NCI-H446 (cell line): ENCODE measurements at places on chromosomes 3 and 15.

DNA sequence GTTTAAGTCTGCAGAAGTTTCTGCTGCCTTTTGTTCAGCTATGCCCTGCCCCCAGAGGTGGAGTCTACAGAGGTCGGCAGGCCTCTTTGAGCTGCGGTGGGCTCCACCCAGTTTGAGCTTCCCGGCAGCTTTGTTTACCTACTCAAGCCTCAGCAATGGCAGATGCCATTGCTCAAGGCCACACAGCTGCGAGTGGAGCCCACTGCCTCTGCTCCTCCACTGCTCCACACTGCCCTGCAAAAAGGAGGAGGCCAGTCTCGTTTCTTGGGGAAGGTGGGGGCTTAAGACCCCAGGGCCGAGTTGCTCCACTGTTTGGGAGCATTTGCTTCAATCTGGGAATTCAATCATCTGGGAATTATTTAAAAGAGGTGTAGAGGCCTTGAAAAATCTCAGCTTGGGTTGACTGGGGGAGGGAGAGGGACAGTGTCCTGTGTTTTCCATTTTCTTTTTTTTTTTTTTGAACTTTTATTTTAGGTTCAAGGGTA lies 144.6 kb upstream of the MEF2A start:
- no peak for DNase-seq

GRCh38 chr3:26719134-26719533 lies 96.6 kb downstream of the LRRC3B start:
- no peak for DNase-seq

GRCh38 chr3:86887876-86888275 lies 103.1 kb downstream of the VGLL3 start:
- no peak for DNase-seq

- DNase-seq = no peak
Measured at GRCh38 chr15:68785541-68785940, 35.2 kb downstream of the ANP32A start.

- DNase-seq = no peak
Measured at GRCh38 chr3:172696357-172696756, 14.5 kb downstream of the NCEH1 start.

GRCh38 chr3:134331811-134332199 lies 42.4 kb downstream of the AMOTL2 start:
- DNase-seq = no peak

- DNase-seq = peak; percentile 4
Measured at GRCh38 chr3:192772240-192772894, 45.0 kb upstream of the FGF12 start.

GRCh38 chr15:59622289-59622688 lies 10.7 kb downstream of the GCNT3 start:
- DNase-seq = peak; percentile 4

DNA sequence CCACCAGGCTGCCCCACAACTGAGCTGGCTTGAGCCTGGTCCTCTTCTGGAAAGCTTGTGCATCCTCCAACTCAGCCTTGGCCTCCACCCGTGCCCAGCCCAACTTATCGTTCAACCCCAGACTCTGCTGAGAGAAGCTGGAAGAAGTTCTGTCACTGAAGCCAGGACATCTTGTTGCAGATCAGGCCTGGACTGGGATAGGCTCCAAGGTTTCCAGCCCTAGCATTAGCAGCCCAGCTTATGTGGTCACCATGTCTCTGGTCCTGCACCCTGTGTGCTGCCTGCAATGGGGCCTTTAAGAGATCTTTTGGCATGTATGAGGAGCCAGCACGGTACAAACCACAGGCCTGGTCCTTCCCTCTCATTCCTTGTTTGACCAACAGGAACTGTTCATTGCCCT lies 15.2 kb upstream of the CAMP start:
- DNase-seq = no peak

DNA sequence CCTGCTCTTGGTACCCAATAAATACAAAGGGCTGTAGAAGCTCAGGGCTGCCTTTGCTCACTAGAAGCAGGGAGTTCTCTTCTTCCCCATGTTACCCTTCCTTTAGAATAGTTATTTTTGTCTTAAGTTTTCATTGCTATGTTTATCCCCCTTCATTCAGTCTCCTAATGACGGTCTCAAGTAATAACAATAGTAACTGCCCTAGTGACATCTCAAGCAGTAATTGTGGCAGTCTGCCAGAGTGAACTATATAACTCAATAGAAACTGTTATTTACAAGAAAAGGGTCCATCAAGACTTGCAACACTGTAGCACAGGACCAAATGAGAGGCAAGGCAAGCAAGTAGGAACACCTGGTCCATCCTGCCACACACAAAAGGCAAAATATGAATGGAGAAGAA lies 32.5 kb upstream of the SIN3A start:
- DNase-seq = no peak

GRCh38 chr3:30347679-30348216 lies 258.7 kb upstream of the TGFBR2 start:
- no peak for DNase-seq

DNA sequence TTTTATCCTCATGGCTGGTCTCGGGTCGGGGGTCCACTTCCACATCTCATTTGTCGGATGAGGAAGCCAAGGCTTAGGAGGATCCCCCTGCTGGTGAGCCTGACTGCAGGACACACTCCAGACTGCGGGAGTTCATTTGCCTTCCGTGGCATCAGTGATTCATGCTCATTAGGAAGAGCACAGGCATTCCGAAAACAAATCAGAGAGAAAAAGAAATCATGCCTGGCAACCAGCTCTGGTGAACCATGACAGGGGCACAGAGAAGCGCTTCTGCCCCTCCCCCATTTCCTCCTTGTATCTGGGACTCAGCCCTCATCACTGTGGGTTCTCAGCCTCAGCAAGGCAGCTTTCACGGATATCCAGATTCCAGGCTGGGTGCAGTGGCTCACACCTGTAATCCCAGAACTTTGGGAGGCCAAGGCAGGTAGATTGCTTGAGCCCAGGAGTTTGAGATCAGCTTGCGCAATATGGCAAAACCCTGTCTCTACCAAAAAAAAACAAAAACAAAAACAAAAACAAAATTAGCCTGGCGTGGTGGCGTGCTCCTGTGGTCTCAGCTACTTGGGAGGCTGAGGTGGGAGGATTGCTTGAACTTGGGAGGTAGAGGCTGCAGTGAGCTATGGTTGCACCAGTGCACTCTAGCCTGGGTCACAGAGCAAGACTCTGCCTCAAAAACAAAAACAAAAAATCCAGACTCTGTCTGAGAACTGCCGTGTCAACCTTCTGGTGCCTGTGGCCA lies 28.4 kb downstream of the IRAK2 start:
- DNase-seq = no peak

DNA sequence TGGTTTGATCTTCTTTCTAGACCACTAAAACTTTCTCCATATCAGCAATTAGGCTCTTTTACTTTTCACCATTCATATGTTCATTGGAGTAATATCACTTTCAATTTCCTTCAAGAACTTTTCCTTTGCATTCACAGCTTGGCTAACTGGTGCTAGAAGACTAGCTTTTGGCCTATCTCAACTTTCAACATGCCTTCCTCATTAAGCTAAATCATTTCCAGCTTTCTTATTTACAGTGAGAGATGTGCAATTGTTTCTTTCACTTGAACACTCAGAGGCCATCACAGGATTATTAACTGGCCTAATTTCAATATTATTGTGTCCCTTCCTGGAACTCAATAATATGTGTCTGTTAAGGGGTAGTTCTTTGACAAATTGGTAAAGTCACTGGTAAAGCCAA lies 42.8 kb upstream of the PLOD2 start:
- DNase-seq = no peak

- DNase-seq = no peak
Measured at GRCh38 chr3:185250653-185251052, 3.2 kb downstream of the EHHADH start.

DNA sequence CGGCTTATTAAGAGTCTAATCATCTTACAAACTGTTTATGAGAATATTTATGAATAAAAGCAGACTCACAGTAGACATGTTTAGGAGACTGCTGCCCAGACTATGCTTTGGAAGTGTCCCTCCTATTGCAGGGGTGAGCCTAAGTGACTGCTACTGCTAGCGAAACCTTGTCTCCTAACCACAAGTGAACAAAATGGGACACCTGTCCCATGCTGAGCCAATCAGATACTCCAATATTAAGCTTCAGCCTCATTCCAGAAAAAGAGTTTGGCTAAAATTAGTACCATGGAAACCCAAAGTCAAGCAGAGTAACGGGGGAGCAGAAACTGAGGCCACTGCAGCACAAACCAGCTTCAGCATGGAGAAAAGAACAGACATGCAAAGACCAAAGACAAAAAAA lies 4.6 kb downstream of the DENND6A start:
- DNase-seq = no peak

GRCh38 chr3:122299872-122300460 lies 25.1 kb upstream of the CSTA start:
- DNase-seq = no peak

DNA sequence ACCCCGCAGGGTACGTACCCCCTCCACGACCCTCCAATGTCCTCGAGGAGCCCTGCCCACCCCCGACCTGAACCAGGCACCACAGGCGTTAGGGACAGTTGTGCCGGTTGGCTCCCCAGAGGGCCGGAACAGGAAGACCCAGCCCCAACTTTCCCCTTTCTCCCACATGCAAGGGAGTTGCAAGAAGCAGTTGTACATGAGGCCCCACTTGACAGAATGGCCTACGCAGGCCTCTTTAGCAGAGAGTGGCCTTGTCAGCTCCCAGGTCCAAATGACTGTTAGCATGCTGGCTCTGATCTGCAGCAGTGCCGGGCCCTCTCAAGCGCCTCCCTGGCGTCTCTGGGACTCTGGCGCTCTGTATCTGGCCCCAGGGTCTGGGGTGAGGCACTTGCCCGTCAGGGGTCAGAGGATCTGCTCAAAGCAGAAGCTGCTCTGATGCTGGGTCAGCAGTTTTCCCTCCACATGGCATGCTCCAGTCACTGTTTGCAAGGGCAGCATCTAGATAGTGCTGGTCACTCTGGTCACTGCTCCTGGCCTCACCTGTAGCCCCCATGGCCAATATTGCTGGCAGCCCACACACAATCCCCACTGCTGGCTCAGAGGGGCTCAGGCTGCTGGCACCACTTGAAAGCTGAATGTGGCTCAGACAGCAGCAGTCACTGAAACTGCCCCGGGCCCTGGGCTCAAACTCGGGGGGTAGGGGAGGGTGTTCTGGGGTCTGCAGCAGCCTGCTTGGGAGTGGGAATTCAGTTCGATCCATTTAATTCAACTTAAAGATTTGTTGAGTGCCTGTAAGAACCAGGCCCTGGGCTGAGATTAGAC lies 254.5 kb downstream of the FAM43A start:
- no peak for DNase-seq

DNA sequence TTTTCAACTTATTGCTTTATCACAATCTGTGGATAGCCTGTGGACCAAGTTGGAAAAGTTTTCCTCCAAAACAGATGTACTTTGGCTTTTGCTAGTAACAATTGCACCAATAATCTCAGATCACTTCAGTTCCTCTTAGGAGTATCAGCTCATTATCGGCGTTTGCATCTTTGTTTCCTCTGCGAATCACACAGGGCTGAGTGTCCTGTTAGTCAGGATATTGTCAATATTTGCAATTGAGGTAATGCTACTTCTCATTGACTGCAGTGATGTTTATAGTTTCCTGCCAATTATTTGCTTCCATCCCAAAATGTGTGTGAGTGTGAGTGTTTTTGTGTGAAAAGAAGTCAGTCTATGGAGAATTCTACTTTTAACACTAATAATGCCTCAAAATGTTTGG lies 545.0 kb downstream of the SI start:
- no peak for DNase-seq

GRCh38 chr15:92117261-92117731 lies 263.8 kb downstream of the SLCO3A1 start:
- DNase-seq = no peak

DNA sequence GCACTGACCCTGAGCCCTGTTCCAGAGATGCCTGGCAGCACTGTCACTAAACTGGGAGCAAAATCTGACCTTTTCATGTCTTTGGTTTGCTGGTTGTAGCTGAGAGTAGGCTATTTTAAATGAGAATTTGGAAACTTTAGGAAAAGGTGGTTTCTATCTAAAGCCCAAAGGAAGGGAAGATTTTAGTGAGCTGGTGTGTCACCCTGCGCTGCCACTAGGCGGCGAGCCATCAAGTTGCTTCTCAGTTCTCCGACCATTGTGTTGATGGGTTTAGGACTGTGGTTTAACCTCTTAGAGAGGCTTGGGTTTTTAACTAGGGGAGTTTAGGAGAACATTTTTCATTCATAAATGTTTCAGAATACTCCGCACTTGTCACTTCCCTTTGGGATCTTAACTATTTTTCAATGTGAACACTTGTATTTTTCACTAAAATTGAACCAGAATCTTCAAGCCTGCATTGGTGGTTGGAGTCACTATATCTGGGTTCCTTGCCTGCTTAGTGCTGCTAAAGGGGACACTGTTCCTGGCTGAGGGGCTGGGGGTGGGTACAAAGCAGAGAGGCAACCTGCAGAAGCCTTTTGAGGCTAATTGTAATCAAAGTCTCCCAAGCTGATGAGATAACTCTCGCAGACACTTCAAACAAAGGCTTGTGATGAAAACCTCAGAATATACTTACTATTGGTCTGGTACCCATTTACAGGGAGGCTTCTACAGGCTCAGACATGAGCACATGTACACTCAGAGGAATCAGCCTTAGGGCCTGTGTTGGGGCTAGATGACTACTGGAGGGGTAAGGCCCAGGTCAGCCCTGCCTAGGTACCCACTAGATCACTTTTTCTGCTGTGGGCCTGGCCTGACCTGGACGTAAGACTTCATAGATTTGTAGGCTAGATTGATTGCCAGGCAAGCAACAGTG lies 16.8 kb downstream of the EXOSC7 start:
- no peak for DNase-seq

DNA sequence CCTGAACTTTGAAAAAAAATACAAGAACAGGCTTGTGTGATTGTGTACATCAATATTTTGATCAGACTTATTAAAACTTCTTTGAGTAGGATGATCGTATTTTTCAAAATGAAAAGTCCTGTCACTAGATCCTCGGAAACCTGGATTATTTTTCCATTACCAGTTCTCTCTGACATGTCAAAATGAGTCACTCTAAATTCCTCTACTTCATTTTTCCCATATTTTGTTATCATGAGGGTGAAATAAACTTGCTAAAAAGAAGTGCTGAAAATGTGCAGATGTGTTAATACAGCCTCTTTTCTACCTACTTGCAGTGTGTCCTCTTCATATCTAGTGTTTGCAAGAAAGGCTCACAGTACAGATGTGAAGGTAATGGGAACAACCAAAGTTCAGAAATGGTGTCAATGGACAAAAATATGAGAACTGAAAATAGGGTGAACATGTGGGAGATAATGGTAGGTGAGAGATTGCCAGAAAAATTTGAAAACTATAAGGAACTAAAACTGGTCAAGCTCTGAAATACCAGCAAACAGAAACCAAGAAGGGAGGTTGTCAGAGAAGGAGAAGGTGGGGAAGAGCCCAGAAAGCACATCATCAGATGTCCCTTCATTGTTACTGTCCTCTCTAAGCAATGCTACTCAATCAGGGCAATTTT lies 108.2 kb downstream of the EOMES start:
- no peak for DNase-seq
